Activated CD4-positive, alpha-beta T cell treated with anti-CD3 and anti-CD28 coated beads for 48 hours (primary cell): ENCODE measurements at places on chromosomes 1 and 21.

- no peak for DNase-seq
These were observed 149.1 kb downstream of the LYPLAL1 start for GRCh38 chr1:219322766-219323165.

DNA sequence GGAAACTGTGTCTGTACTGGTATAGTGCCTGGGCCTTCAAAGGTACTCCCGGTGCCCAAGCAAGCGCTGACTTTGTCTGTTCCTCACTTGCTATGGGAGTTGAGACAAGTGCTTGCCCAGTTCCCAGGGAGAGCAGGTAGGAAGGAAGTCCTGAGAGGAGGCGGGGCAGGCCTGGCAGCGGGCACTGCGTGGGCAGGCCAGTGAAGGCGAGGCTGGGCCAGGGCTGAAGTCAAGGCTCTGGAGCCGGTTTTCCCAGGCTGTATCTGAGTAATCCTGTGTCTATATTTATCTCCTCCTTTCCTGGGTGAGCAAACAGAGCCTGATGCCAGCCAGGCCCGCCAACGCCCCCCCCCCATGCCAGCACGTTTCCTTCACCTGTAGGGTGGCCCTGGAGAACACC lies 15.9 kb upstream of the EDN2 start:
- DNase-seq: no peak

DNA sequence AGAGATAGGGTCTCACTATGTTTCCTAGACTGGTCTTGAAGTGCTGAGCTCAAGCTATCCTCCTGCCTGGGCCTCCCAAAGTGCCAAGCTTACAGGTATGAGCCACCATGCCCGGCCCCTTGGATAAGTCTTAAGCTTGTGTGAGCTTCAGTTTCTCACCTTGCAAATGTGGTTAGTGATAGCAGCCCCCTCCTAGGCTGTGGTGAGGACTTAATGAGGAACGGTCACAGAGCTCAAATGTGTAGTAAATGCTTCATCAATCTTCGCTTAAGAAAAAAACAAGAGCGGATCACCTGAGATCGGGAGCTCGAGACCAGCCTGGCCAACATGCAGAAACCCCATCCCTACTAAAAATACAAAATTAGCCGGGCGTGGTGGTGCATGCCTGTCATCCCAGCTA lies 3.0 kb downstream of the CNR2 start:
- DNase-seq: no peak

GRCh38 chr1:73765551-73766233 lies 432.3 kb downstream of the LRRIQ3 start:
- no peak for DNase-seq

DNA sequence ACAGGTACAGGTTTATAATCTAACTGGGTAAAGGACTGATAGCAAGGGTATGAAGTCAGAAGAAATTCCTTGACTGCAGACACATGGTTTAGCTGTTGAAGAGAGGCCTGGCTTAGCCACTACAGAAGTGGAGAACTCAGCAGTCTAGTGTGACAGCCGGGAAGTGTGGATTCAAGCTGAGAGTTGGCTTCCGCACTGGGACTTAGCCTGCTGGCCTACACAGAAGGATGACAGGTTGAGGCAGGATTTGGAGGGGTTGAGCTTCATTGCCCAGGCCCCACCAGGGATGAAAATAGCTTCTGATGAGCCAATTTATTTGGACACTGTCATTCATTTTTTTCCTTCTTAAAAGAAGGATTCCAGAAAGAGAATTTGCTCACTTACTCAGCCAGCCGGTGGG lies 284.4 kb downstream of the PCP4 start:
- DNase-seq: no peak
